Activated CD4-positive, CD25-positive, alpha-beta regulatory T cell treated with anti-CD3 and anti-CD28 coated beads, Interleukin-2, amount 50 U/mL, for 16 hours (primary cell): ENCODE measurements at places on chromosomes 4 and X.

DNA sequence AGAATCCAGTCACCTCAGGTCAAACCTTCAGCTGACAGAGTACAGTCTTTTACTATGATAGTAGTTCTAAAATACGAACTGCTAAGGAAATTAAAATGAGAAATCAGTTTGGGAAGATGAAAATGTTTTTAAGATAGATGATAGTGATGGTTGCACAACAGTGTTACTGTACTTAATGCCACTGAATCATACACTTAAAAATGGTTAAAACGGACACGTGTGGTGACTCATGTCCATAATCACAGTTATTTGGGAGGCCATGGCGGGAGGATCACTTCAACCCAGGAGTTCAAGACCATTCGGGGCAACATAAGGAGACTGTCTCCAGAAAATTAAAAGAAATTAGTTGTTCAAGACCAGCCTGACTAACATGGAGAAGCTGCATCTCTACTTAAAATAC is 41.4 kb downstream of the ABHD18 start:
- no peak for DNase-seq

DNA sequence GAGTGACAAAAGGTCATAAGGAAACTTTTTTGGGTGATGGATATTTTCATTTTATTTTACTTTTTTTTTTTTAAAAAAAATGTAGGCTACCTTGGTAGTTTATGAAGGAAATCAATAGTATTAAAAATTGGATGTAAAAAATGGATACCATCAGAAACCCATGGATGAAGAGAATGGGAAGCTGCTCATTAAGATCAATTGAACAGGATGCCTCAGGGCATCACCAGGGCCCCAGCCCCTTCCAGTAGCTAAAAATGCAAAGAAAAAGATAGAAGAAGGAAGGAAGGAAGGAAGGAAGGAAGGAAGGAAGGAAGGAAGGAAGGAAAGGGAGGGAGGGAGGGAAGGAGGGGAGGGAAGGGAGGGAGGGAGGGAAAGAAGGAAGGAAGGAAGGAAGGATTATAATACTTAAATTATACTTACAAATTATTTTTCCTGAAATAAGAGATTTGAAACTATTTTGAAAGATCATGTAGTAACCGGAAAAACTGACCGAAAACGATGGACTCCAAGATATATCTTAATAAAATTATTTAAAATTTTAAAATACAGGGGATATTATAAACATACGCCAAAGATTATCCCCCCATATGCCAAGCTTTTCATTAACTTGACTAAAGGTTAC is 24.1 kb downstream of the OSTC start:
- no peak for DNase-seq

DNA sequence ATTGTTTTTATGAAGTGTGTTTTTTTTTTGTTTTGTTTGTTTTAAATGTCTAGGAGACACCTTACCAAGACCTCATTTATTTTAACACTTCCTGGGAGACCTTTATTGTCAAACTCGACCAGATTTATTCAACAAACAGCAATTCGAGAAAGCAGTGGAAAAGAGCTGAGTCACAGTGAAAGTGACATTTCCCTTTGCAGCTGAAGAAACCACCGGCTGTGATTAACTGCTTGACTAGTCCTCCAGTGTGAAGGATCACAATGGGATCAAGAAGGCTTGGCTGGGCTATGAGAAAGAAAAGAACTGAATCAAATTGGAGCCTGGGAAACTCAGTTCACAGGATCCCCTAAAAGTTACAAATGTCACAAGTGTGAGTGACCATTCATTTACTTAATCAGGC is 11.9 kb upstream of the ADH7 start:
- no peak for DNase-seq

DNA sequence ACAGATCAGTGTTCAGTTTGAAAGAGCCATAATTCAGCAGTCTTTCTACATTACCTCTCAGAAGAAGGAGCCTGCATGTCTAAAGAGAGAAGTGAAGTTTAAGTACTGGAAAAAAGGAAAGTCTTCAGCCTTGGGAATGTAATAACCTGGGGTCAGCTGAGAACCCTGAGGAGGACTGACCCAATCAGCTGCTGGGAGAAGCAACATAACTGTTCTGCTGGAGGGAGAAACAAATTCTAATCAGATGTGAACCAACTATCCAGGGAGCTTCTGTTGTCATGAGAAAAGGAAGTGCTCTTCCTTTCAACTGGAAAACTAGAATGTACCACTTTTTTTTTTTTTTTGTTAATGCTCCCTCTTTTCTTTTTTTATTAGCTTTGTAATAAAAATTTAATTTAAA is 64.5 kb upstream of the PDE5A start:
- DNase-seq: no peak

DNA sequence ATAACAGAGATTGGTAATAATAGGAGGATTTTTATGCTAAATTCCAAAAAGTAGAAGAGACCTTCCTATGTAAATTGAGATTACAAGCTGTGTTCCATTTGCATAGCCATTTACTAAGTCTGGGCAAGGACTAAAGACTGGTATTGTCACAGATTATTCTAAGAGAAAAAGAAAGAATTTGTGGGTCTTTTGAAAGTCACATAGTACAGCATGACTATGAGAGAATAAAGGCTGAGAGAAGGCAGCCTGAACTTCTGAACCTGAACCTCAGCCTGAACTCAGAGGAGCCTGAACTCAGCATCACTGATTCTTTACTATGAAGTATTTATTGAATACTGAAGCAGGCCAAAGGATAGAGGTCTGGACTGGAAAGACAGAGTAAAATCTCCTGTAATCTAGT is 297.5 kb downstream of the STPG2 start:
- DNase-seq: no peak

GRCh38 chr4:41281038-41281634 is 24.4 kb downstream of the UCHL1 start:
- peak; percentile 12 for DNase-seq

DNA sequence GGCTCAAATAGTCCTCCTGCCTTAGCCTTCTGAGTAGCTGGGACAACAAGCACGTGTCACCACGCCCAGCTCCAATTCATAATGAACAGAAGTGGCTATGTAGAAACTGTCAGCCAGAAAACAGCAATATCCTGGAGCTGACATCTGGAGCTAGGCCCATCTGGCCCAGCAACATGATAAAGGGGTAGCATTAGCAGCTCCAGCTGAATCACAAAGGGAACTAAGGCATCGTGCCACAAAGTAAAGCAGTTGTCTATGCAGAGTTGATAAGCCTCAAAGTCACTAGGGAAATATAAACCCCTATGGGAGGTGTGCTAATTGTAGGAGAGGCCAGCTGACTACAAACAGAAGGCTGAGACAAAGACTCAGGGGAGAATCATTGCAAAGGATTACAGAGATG is 270.5 kb upstream of the GPC4 start:
- DNase-seq: no peak

DNA sequence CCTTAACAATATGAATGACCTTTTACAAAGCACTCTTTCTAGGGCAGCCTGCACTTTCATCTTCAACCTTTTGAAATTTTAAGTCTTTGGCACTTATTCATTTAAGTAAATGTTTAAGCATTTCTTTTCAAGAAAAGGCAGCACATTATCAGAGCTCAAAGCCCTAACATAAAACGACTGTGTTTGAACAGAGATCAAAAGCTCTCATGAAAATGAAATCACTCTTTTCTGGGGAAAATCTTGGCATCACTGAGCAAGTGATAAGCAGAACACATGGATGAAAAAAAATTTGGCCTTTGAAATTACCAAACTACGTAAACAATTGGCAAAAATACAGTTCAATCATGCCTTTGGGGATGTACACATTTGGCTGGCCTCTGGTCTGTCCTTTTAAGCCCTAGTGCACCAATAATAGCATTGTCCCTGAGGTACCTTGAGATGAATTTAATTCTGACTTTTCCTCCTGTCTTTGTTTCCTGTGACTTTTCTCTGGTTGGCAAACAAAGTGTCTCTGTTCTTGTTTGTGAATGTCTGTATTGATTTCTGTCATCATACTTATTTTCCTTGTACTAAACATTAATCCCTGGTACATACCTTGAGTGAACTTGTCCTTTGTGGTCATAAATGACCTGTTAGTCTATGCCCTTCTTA is 12.9 kb upstream of the ODAM start:
- DNase-seq: no peak

DNA sequence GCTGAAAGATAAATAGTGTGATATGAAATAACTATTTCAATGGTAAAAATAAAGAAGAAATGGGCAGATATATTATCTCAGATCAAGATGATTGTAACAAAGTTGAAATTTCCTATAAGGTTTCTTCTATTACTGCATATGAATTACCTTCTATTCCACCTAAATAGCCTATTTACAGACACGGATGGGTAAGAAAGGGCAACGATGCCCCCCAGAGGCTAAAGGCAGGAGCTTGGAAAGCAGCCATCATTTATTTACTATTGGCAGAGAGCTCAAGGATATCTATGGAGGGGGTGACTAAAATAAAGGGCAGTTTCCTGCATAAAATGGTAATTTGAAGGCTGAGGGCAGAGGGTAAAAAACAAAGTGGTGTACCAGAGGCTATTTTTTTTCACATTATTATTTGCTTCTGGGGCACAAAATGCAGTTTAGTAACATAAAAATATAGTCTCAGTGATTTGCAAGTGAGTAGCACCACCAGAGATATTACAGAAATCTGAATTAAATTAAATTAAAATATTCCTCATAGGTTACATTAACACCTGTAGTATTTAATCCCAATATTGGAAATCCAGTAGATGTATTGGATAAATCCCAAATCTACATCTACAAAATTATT is 123.1 kb downstream of the BTC start:
- no peak for DNase-seq

DNA sequence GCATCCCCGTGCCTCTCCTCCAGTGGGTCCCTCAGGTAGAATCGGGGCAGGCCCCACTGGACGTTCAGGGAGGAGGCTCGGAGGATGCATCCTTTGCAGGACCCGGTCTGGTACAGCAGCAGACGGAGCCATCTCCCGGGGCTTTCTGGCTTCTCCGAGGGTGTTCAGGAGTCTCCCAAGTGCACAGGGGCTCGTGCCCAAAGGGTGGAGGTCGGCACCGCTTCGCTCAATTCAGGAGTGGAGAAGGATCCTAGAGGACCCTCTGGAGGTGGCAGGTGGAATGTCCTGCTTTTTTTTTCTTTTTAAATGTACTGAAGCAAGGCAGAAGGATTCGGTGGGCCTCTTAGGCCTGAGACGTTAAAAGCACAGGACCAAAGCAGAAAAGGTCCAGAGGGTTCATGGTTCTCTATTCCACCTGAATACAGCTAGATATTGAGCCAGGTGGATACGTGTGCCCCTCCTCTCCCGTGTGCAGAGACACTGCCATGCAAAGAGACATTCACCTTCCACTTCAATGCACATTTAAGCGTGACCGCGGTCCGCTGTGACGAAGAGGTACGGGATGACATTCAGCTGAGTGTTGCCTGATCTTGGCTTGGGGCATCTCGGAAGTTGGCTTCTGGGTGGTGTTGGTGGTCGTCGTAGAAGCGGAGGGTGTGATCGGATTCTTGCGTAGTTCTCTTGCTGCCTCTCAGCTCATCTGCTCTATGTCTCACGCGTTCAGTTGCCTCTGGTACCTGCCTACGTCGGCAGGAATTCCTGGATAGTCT is 281.2 kb upstream of the AGTR2 start:
- DNase-seq: no peak

GRCh38 chr4:31667686-31668085 is 947.5 kb downstream of the PCDH7 start:
- DNase-seq: no peak

- no peak for DNase-seq
Measured at GRCh38 chr4:6680372-6681034, 13.2 kb upstream of the S100P start.
